Stimulated activated CD4-positive, alpha-beta T cell treated with anti-CD3 and anti-CD28 coated beads, Interleukin-4, amount 100 ng/mL, for 24 hours (primary cell): ENCODE measurements at places on chromosomes 13 and 19.

GRCh38 chr19:51354103-51354741 lies 12.0 kb downstream of the ETFB start:
- DNase-seq, result no peak

GRCh38 chr13:47503475-47503874 lies 497.6 kb downstream of the SUCLA2 start:
- DNase-seq, result no peak

- DNase-seq, result no peak
Observed at GRCh38 chr19:19201697-19202630, 1.2 kb downstream of the NR2C2AP start.

DNA sequence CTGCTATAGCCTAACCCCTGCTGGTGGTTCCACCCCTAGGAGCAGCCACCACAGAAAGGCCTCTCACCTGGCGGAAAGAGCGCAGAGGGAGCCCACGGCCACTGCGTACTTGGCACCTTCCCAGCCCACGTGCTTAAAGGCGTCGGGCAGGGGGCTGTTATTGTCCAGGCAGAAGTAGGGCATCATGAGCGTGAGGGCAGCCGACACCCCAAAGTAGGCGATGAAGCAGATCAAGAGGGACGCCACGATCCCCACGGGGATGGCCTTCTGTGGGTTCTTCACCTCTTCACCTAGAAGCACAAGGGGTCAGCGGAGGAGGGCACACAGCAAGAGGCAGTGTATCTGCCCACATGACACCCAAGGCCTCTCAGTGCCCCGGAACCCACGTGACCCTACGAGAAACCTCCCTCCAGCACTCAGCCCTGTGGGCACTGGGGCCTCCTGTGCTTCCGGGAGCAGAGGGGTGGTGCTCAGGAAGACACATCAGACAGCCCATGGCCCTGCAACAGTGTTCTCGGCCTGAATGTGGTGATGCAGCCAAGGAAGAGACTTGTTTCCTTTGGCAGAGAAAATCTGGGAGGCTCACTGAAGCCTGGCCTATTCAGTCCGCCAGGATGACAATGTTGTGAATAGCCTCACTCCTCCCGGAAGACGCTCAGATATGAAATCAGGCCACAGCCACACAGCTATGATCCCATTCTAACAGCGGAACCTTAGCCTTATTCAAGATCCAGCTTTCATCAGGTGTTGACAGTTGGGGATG lies 72.1 kb downstream of the SLC7A1 start:
- DNase-seq, result no peak

GRCh38 chr13:44120849-44121755 lies 241.4 kb downstream of the LACC1 start:
- no peak for DNase-seq

DNA sequence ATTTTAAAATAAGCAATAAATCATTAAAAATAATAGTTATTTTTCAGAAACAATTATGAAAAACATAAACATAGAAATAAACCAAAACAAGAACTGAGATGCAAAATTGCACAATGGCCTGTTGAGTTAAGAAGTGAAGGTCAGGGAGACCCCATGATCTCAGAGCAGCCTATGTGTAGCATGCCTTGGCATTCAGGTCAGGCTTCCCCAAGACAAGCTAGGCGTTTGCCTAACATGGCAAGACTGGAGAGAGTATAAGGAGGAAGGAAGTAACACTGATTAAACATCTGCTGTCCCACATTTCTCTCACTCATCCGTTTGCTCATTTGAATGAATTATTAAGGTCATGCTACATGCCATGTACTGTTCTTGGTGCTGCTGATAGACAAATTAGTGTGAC lies 291.8 kb downstream of the TSHZ3 start:
- no peak for DNase-seq

GRCh38 chr13:78020861-78021260 lies 102.2 kb upstream of the EDNRB start:
- DNase-seq, result no peak

DNA sequence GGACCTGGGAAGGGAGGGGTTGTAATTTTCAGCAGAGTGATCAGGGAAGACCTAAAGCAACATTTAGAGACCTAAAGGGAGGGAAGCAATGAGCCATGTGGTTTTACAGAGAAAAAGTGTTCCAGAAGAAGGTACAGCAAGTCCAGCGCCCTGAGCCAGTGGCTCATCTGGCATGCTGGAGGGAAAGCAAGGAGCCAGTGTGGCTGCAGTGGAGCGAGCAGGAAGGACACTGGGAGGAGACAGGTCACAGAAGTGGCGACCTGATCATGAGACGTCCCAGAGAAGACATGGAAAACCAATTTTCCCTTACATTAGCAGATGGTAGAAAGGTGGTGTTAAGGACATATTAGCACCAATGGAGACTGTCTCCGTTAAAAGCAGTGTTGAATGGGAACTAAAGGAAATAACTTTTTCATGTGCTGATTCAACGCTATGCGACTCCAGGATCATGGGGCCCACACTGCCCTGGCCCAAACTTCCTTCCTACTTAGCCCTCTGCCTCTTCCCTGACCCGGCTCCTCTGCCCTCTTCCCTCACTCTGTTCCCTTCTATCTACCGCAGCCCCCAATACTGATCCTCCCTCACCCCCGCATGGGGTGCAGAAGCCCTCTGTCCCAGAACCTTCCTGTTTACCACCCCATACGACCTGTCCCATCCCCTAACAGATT lies 5.4 kb downstream of the C19orf47 start:
- no peak for DNase-seq
